ENCODE measurements at places on chromosomes 7 and 10.

GRCh38 chr10:86308056-86308455, 58.5 kb downstream of the GRID1 start:
- DNase-seq: no peak

- DNase-seq: no peak
Observed at GRCh38 chr10:110009736-110010475, 2.1 kb downstream of the ADD3 start.

DNA sequence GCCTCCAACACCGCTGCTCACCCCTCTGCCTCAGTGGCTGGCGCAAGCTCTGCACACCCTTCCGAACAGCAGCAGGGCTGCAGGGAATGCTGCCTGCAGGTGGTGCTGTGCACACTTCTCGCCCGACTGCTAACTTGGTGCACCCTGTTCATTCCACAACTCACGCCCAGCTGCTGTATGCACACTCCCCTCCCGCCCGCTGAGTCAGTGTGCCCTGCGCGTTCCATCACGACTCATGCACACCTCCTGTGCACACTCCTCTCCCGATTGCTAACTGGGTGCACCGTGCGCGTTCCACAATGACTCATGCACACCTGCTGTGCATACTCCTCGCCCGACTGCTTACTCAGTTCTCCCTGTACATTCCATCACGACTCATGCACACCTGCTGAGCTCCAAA, 21.5 kb downstream of the ADARB2 start:
- DNase-seq: no peak

GRCh38 chr10:126661841-126662515, 8.5 kb downstream of the C10orf90 start:
- no peak for DNase-seq

- no peak for DNase-seq
Observed at GRCh38 chr7:104458875-104459274, 130.5 kb downstream of the LHFPL3 start.

- no peak for DNase-seq
Observed at GRCh38 chr7:78649976-78650375, 803.5 kb downstream of the MAGI2 start.

DNA sequence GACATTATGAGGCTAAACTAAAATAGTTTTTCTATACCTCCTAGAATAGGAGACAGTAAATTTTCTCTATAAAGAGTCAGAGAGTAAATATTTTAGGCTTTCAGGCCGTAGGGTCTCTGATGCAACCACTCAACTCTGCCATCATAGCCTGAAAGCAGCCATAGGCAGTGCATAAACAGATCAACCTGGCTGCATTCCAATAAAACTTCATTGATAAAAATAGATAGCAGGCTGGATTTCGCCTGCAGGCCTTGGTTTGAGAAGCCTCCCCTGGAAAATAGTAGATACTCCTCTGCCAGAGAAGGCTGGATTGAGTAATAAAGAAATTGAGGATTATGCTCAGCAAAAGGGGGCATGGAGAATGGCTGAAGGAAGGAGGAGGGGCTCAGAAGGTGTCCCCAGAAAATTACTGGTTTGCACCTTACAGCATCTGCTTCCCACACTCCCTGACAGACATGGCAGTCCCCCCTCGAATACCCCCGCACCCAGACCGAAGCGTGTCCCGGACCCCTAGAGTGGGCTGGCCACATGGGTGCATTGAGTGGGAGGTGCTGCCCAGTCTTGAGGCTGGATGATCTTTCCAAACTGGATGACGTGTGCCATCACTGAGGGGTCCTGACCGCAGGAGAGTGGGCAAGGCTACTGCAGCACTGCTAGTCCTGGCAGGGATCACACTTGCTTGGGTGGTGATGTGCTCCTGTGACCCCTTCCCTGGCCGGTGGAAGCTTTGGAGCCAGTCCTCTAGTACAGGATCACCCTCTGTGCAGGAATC, 126.6 kb downstream of the PTPN20 start:
- DNase-seq: no peak

- DNase-seq: no peak
Observed at GRCh38 chr10:55374060-55374459, 573.0 kb upstream of the PCDH15 start.

DNA sequence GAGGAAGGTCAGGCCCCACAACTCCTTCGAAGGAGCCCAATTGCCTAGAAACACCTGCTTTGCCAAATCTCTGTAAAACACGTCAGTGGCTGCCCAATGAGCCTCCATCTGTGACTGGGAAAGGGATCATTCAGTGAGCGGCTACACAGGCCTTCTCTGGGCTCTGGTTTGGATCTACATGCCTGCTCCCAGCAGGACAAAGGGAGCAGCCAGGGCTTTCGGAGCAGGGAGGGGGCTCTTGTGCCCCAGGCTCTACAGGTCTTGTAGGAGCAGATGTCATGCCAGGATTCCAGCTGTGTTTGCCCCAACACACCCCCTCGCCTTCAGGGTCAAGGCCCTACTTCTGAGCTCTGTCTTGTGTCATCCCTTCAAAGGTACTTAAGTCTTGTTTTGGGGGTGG, 73.5 kb downstream of the CLEC2L start:
- DNase-seq: no peak

- DNase-seq: no peak
Observed at GRCh38 chr10:70775679-70776454, 9.3 kb downstream of the TBATA start.

DNA sequence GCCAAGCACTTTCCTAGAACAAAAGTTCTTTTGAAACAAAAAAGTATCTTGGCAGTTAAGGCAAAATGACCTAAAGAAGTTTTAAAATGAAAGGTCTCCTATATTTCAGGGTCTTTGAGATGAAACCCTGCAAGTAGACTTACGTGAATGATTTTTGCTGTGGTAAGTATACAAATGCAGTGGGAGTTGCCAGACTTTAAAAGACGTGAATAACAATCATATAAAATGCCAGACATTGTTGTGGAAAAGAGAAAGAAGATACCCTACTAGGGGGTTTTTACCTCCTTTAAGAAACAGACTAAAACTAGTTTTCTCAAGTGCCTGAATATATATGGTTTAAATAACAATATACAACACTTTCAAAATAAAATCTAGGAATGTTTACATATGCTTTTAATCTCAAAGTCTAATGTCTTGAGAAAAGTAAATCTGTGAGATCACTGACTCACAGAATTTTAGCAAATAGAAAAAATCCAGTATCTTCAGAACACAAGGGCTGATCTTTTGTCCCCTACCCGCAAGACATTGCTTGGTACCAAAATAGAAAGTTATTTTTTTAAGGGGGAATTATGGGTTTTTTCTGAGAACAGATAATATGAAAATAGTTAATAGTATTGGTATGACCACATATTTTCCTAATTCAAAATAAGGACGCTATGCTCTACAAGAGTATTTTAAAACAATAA, 29.5 kb downstream of the LRRC17 start:
- no peak for DNase-seq

DNA sequence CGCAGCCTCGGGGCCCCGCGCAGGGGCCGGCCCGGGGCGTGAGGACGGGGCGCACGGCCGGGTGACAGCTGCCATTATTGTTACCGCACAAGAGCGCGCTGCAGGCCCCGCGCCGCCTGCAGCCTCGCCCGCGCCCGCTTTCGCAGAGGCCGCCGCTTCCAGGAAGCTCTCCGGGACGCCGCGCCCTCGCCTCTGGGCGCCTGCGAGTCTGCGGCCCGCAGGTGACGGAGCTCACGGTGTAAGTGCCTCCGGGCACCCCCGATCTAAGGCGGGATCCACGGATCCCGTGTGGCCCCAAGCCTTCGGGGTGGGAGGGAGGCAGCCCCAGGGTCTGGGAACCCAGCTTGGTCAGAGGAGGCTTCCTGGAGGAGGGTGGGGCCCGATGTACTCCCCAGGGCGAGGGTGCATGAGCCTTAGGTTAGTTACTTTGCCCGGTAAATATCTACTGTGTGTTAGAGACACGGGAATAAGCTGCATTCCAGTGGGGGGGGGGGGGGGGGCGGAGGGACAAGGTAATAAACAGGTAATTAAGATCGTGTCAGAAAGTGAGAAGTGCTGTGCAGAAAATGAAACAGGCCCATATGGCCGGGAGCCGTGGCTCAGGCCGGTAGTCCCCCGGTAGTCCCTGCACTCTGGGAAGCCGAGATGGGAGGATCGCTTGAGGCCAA, 638 bp downstream of the IQCE start:
- no peak for DNase-seq

DNA sequence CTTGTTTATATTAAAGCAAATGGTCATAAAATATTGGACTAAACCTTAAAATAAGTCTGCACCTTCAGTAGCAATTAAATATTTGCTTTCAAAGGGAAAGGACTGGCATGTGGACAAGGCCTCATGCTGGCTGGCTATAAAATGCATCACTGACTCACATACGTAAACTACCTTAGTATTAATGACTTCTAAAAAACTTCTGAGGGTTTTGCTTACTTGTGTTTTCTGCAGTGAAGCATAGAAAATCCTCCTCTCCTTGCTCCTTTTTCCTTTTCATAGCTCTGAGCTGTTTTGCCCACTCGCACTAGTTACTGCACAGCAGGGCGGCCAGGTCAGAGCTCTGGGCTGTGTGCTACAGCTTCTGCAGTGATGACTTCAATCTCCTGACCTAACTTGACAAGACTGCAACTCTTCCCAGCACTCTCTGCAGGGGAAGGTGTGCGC, 82.3 kb downstream of the CUL2 start:
- DNase-seq: no peak

DNA sequence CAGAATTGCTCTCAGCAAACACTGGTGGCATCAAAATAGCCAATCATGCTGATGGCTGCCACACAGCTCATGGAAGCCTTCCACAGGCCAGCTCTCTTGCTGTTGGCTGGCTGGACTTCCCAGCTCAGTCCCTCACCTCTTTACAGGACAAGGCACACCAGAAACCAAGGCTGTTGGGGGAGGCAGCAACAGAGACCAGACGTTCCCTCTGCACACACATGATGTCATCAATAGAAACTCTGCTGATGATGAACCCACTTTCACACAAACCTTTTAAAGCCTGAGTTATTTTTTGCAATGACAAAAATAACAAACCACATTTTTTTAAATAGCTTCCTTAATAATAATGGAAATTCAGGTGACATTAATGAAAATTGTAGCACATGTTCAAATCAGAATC, 300.9 kb upstream of the C7orf33 start:
- no peak for DNase-seq

GRCh38 chr10:121578965-121579364, 19.3 kb downstream of the FGFR2 start:
- no peak for DNase-seq

- DNase-seq: no peak
Observed at GRCh38 chr7:5143106-5143505, 46.9 kb upstream of the WIPI2 start.

GRCh38 chr7:37516664-37517063, 68.0 kb upstream of the ELMO1 start:
- DNase-seq: no peak

- no peak for DNase-seq
Observed at GRCh38 chr7:84040355-84040754, 154.2 kb downstream of the SEMA3A start.

DNA sequence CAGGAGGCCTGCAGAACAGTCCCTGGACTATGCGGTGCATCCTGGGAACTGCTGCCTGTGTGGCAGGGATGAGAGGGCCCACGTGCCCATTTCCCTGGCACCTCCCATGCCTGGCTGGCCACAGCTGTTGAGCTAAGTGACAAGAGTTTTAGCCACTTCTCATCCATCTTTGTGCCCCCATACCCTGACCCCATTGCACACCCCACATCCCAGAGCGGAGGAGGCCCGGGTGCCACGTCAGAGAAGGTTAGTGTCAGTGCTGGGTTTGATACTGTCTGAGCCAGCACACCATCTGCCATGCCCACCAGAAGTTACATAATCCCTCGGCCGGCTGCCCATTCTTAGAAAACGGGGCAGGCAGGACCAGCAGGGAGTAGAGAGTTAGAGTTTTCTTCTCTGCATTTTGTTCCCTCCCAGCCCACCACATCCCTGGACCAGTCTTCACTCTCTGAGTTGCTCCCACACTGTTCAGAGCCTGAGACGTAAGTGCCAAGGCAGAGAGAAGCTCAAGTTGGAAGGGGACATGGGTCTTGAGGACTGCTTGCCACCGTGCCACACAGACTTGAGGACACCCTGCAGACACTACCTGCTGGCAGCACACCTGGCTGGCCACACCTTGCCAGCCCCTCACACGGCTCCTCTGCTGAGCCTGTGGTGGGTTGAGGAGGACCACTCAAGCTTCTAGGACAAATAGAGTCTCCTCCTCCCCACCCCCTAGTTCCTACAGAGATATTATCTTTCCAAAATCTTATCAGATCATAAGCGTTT, 13.1 kb downstream of the UNC5B start:
- no peak for DNase-seq

DNA sequence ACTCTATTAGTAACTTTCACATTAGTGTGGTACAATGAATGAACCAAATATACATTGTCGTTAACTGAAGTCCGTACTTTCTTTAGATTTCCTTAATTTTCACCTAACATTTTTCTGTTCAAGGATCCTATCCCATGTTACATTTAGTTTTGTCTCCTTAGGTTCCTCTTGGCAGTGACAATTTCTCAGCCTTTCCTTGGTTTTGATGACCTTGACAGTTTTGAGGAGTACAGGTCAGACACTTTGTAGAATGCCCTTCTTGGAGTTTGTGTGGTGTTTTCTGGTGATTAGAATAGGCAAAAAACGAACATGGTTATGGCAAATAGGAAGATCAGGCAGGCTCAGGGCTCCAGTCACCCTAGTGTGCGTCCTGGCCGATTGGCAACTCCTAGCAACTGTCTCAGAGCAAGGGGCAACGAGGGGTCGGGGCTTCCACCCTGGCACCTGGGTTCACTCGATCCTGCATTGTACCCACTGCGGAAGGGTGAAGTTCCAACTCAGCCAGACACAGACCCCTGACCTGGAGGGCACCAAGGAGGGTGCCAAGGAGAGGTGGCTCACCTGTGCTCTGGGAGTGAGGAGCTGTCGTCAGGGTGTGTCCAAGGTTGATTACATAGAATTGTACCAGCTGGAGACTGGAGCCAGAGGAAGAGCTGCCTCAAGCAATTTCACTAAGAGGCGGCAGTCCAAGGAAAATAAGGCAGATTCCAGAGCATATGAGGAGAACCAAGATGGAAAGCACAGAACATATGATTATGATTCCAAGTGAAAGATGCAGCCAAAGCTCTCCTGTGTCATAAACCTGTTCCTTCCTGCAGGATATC, 37.5 kb downstream of the PAPSS2 start:
- DNase-seq: no peak

GRCh38 chr10:84337199-84337598, 8.8 kb downstream of the CCSER2 start:
- no peak for DNase-seq

DNA sequence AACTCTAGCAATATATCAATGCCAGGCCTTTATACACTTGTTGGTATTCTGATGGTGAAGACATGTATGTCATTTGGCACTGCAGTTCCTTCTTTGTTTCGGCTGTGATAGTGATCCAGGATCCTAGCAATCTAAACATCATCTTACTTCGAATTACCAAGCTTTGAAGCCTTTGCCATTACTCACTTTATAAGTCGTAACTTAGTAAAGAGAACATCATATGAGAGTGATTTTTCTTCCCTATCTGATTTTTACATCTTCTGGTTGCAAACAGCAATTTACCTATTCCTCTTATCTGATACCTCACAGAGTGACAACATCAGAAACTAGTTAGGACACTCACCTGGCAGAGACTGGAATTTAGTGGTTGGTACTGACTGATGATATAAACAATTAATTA, 7.6 kb upstream of the BPGM start:
- no peak for DNase-seq

All from activated CD4-positive, alpha-beta T cell treated with anti-CD3 and anti-CD28 coated beads, Interleukin-2, amount 50 U/mL, for 24 hours (primary cell).